Liver (tissue), 10 donors: ENCODE measurements at places on chromosomes 7 and 10. TPM values are rescaled to one million over a fixed set of nuclear protein-coding genes. Genes with fewer than 3 reads are reported as not detected.

The MEST gene
- 22.7 TPM for polyA plus RNA-seq

The SYNPO2L gene
- 0.02 TPM for polyA plus RNA-seq

The LBX1 gene
- not detected for polyA plus RNA-seq

The HOXA9 gene
- 0.02 TPM for polyA plus RNA-seq

The HACD1 gene
- 1.3 TPM for polyA plus RNA-seq

GRCh38 chr10:69303632-69304051 lies 25.3 kb downstream of the HK1 start:
- DNase-seq = no peak
- no peaks in the 10 kb centered on the region for H3K36me3 ChIP-seq
- H3K27ac ChIP-seq = no peak overlapping the region
- H3K4me1 ChIP-seq = no peaks in the 10 kb centered on the region
- no peaks in the 10 kb centered on the region for H3K27me3 ChIP-seq

GRCh38 chr10:118543714-118544400 lies 51.6 kb downstream of the PRLHR start:
- no peaks in the 10 kb centered on the region for H3K36me3 ChIP-seq
- no peak overlapping the region for H3K4me3 ChIP-seq
- no peak overlapping the region for H3K27ac ChIP-seq
- no peaks in the 10 kb centered on the region for H3K4me1 ChIP-seq

- H3K4me3 ChIP-seq = no peak overlapping the region
- no peak for DNase-seq
- H3K27me3 ChIP-seq = no peaks in the 10 kb centered on the region
- H3K4me1 ChIP-seq = peaks cover 33% of the 10 kb centered on the region
Measured at GRCh38 chr10:114605155-114605797, 52.8 kb downstream of the ABLIM1 start.

DNA sequence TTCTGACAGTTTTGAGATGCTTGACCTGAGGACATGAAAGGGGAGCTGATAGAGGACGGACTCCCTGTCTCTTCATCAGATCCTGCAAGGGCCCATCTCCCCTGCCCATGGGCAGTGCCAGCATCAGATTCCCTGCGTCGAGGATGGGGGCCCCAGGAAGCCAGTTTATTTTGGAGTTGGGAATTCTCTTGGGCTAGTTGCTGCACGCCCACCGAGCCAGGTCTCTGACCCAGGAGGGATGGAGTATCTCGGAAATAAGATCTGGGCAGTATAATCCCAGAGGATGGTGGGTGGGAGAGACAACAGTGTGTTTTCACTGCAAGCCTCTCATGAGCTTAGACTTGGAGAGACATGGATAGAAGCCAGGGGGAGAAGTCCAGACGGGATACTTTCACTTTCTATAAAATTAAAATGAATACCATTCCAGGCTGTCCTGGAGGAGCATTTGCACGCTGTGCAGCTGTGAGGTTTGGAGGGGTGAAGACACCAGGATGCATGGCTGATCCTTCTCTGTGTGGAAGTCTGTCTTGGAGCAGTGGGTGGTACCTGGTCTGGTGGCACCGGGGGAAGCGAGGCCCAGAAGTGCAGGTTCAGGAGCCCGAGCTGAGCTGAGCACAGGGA lies 25.8 kb downstream of the DOCK1 start:
- H3K36me3 ChIP-seq = no peaks in the 10 kb centered on the region
- peak overlapping the region; percentile 56 for H3K27ac ChIP-seq
- no peak for DNase-seq
- peak overlapping the region; percentile 64 for H3K4me3 ChIP-seq
- no peaks in the 10 kb centered on the region for H3K27me3 ChIP-seq
- H3K4me1 ChIP-seq = peaks cover 24% of the 10 kb centered on the region

DNA sequence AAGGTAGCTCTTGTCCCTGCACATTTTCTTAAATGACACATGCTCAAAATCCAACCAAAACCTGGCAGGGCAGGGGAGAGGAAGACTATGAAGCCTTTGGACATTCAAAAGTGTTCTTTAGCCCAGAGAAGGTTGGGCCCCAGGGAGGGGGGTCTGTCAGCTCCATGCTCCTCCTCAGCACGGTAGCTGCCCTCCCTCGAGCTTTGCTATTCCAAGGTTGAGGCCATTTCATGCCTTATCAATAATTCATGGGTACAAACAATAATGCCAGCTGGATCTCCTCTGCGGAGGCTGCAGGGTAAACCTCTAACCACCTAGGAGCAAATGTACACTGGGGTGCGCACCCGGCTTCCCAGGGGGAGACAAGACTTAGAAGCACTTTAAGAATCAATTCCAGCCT lies 61.5 kb downstream of the SLIT1 start:
- H3K4me1 ChIP-seq = no peaks in the 10 kb centered on the region
- no peak overlapping the region for H3K27ac ChIP-seq
- no peak overlapping the region for H3K4me3 ChIP-seq
- H3K27me3 ChIP-seq = no peaks in the 10 kb centered on the region
- DNase-seq = no peak

DNA sequence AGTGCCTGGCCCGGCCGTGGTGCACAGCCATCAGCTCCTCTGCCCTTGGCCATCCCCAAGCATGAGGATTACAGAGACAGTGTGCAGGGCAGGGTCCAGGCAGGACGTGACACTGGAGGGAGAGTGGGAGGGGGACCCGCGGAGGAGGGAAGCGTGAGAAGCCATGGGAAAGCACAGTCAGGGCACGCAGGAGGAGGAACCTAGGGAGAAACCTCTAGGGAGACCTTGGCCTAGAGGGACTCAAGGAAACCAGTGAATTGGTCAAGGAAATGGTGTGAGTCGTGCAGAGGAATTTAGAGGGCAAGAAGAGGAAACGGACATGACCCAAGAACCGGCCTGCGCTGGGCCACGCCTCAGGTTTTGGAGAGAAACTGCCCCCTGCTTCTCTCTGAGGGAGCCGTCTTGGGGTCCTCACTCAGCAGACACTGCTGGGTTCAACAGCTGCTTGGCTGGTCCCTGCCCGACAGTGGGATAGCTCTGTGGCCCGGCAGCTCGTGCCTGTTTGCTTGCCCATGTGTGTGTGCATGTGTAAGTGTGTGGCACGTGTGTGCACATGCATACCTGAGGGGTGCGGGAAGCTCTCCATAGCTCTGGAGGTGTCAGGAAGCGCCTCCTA lies 3.2 kb downstream of the OPN4 start:
- no peak for DNase-seq
- H3K27me3 ChIP-seq = no peaks in the 10 kb centered on the region
- H3K4me1 ChIP-seq = no peaks in the 10 kb centered on the region
- no peak overlapping the region for H3K27ac ChIP-seq

DNA sequence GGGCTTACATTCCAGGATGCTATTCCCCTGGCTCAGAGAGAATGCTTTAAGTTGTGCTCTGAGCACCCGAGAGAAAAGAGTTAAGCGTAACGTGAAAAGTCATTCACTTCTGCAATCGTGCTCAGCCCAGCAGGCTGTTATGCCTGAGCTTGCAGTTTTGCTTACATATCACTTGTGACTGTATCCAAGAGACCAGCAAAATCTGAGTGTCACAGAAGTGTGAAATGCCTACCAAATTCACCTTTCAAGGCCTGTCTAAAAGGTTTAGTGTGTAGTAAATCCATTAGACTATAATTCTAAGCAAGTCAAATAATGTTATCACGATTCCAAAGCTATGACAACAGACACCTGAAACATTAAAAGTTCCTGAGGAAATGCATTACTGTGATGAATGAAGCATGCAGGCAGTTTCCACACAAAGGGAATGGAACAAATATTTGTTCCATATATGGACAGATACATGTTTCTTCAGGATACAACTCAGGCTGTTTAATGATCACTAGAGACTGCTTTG lies 20.1 kb downstream of the ITGB1 start:
- H3K4me1 ChIP-seq = peaks cover 30% of the 10 kb centered on the region
- no peak for DNase-seq
- no peak overlapping the region for H3K4me3 ChIP-seq
- peaks cover 3% of the 10 kb centered on the region for H3K36me3 ChIP-seq
- H3K27me3 ChIP-seq = no peaks in the 10 kb centered on the region

DNA sequence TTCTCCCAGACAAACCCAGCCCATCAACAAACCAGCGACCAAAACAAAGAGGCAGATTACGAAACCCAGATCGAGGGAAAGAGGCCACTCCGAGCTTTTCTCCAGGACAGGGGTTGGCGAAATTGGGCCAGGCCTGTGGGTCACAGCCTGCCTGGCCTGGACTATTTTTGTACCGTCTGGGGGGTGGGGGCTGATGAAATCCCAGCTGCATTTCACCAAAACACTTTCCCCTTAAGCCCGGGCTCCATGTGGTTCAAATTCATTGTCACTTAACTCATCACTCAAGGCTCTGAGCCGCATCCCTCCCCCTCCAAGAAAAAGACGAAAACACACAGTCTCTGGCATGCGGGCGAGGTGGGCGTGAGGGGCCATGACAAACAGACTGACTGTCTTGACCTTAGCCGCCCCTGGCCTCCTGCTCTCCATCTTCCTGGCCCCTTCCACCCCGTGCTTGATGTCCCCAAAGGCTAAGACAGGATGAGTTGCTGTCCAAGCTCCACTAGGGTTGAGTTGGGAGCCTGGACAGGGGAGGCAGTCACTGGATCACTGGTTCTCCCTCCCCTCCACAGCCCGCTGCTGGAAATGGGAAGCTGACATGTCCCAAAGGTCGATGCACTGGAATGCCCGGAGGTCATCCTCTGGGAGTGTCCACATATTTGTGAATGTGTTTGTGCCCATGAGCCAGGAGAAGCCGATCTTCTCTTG lies 19.2 kb downstream of the TMEM270 start:
- peak overlapping the region; percentile 70 for H3K27ac ChIP-seq
- no peak for DNase-seq
- H3K4me3 ChIP-seq = no peak overlapping the region

GRCh38 chr7:69781412-69781846 lies 183.2 kb downstream of the AUTS2 start:
- no peak overlapping the region for H3K27ac ChIP-seq
- no peak overlapping the region for H3K4me3 ChIP-seq
- no peaks in the 10 kb centered on the region for H3K27me3 ChIP-seq
- DNase-seq = no peak
- no peaks in the 10 kb centered on the region for H3K36me3 ChIP-seq
- H3K4me1 ChIP-seq = no peaks in the 10 kb centered on the region

- no peaks in the 10 kb centered on the region for H3K27me3 ChIP-seq
- H3K36me3 ChIP-seq = no peaks in the 10 kb centered on the region
- no peak for DNase-seq
- H3K27ac ChIP-seq = no peak overlapping the region
- H3K4me1 ChIP-seq = no peaks in the 10 kb centered on the region
Measured at GRCh38 chr10:8835453-8836167, 781.1 kb downstream of the GATA3 start.

GRCh38 chr10:19451937-19452336 lies 364.3 kb upstream of the PLXDC2 start:
- H3K36me3 ChIP-seq = no peaks in the 10 kb centered on the region
- no peak overlapping the region for H3K4me3 ChIP-seq
- H3K27me3 ChIP-seq = no peaks in the 10 kb centered on the region
- H3K4me1 ChIP-seq = no peaks in the 10 kb centered on the region

GRCh38 chr7:38558761-38559345 lies 72.3 kb downstream of the AMPH start:
- H3K4me1 ChIP-seq = no peaks in the 10 kb centered on the region
- no peak overlapping the region for H3K27ac ChIP-seq

DNA sequence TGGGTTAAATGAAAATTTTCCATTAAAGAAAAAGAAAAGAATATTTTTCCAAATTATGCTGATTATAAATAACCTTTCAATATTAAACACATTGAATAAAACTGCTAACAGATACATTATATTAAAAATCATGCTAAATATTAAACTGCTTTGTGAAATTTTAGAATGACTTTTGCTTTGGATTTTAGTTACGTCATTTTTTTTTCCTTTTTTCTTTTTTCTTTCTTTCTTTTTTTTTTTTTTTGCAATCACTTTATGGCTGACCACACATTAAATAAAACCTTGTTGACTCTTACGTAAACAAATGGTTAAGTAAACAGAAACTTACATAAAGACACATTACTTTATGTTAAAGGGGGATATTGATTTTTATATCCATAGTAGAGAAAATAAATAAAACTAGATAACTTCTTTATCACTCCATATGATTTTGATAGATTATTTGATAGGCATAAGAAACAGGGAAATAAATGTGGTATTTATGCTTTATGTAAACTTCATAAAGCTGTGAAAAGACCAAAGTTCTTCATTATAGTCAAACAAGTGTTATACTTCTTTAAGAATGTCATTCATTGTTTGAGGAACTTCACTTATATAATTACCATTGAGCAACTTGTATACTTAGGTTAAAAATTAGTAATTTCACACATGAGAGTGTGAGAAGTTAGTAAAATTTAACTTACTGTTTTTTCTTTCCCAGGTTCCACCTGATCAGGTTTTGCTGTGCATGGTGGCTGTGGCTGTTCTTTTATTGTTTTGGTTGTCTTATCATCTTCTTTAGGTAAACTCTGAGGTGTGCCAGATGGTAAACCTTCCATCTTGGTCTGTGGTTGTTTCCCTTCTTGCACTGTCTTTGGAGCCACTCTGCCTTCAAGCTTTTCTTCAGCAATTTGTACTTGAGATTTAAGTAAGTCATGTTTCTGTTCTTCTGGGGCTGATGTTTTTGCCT lies 197.3 kb downstream of the PCLO start:
- no peak overlapping the region for H3K4me3 ChIP-seq
- no peaks in the 10 kb centered on the region for H3K27me3 ChIP-seq
- DNase-seq = no peak
- no peaks in the 10 kb centered on the region for H3K4me1 ChIP-seq
- no peaks in the 10 kb centered on the region for H3K36me3 ChIP-seq
- no peak overlapping the region for H3K27ac ChIP-seq

- no peak overlapping the region for H3K4me3 ChIP-seq
- no peak for DNase-seq
- H3K27ac ChIP-seq = no peak overlapping the region
- H3K27me3 ChIP-seq = peaks cover 4% of the 10 kb centered on the region
- H3K36me3 ChIP-seq = no peaks in the 10 kb centered on the region
Measured at GRCh38 chr7:28397141-28397540, 15.2 kb upstream of the CREB5 start.

DNA sequence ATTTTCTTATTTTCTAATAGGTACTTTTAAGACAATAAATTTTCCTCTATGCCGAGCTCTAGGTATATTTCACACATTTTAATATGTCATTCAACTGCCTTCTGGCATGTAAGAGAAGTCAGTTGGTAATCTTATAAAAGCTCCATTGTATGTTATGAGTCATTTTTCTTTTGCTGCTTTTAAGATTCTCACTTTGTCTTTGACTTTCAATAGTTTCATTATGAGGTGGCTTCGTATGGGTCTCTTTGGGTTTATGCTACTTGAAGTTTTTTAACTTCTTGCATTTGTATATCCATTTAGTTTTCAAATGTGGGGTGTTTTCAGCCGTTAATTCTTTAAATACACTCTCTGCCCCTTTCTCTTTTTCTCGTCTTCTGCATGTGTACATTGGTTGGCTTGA lies 80.5 kb downstream of the ABCA13 start:
- H3K4me3 ChIP-seq = no peak overlapping the region
- H3K4me1 ChIP-seq = no peaks in the 10 kb centered on the region
- no peak overlapping the region for H3K27ac ChIP-seq

GRCh38 chr10:21174715-21175495 lies 277.8 kb upstream of the NEBL start:
- H3K27ac ChIP-seq = peak overlapping the region; percentile 42
- peak overlapping the region; percentile 53 for H3K4me3 ChIP-seq
- H3K36me3 ChIP-seq = no peaks in the 10 kb centered on the region
- H3K27me3 ChIP-seq = peaks cover 4% of the 10 kb centered on the region
- DNase-seq = no peak
